ENCODE measurements at places on chromosomes 3 and 15.

GRCh38 chr3:84724877-84725276, 233.9 kb upstream of the CADM2 start:
- no peak for DNase-seq

DNA sequence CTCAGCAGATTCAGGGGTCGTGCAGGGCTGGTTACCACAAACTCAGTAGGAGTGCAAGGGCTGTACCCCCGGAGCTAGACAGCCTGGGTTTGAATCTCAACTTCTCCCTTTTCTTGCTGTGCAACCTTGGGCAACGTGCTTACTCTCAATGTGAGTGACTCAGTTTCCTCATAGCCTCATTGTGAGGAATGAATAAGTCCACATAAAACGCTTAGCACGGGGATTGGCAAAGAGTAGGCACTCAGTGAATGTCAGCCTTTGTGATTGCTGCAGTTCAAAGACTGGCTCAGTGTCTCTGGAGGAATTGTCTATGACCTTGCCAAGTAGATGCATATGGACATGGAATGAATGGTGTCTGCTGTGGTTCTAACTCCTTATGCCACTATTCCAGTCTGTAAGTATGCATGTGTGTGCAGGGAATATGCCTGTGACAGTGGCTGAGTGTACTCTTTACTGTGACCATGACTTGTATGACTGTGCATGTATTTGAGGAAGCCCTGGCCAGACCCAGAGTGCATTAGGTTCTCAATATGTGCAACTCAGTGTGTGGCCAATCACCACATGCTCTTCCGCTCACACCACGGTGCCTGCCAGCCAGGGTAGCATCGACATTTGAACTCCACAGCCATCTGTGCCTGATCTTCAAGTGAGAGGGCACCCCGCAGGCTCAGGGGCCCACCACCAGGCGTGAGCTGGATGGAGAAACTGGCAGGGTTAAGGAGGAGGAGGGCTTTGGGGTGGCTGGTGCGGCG, 900 bp upstream of the HYAL3 start:
- no peak for DNase-seq

DNA sequence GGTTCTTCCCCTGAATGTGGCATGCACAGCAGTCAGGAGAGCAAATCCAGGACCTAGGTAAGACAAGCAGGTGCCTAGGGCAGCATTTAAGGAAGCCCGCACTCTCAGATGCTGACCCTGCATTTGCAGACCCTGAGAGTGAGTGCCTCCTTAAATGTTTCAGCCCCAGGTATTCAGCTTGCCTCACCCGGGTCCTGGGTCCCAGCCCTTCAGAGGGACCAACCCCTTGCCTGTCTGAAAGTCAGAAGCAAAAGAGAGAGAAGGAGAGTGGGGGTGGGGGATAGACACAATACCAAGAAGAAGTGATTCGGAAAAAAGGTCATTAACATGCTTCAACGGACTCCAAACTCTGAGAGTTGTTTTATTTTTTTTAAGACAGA, 75.0 kb downstream of the MEGF11 start:
- no peak for DNase-seq

DNA sequence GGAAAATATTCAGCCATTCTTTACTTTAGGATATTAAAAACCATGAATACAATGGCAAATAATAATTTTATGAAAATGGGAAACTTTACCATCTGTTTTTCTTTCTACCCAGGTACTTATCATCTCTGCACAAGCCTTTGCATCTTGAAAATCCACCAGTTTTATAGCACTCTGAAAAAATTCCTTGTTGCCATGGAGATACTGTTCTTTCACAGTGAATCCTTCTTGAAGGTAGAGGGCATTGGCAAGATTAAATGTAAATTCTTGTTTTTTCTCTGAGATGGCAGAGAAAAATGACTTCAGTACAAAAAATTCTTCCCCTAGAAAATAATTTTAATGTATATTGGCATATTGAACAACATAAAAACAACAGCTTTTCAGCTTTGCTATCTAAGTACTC, 6.9 kb downstream of the SERPINI2 start:
- no peak for DNase-seq

DNA sequence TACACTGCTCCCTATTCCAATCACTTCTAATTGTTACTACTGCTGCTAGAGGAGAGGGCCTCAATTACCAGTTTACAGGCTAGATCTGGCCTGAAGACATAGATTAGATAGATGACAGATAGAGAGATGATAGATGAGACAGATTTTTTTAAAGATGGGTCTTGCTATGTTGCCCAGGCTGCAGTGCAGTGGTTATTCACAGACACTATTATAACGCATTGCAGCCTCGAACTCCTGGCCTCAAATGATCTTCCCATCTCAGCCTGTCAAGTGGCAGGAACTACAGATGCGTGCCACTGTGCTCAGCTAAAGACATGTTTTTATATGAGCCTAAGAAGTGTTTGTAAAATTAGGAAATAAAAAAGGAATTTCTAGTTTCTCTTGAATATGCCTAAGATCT, 6.2 kb downstream of the SLC33A1 start:
- DNase-seq, result no peak

GRCh38 chr3:106332884-106333283, 464.1 kb upstream of the CBLB start:
- DNase-seq, result no peak

- DNase-seq, result no peak
Observed at GRCh38 chr15:33031324-33031821, 163.1 kb downstream of the FMN1 start.

DNA sequence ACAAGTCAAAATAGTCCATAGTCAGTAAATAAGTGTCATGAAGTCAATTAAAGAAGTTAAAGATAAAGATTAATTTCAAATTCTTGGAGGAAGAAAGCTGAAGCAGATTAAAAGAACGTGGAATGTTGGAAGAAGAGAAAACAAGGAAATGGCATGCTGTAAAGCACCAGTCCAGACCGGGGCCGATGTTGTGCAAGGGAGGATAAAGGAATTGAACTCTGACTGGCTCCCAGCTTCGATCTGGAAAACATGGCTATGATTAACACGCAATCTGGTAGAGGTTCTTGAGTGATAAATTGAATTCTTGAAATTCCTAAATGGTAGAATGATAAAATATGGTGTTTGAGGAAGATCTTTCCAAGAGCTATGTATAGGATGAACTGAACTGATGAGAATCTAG, 194.4 kb downstream of the MEIS2 start:
- no peak for DNase-seq

DNA sequence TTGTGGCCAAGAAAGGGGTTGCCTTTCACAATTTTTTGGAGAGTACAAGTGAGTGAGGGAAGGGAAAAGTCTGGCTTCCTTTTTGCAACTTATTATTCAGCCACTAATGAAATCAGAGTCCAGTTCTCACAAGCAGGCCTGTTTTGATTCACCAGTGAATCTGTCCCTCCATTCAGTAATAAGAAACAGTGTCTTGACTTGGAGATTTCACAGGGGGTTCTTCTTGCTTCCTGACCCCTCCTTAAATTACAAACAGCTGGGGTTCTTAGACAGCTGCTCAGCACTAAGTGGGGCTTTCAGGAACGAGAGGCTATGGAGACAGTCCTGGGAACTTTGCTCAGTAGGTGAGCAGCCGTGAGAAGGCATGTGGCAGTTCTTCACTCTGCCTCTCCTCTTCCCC, 24.5 kb downstream of the SEMA3G start:
- no peak for DNase-seq

DNA sequence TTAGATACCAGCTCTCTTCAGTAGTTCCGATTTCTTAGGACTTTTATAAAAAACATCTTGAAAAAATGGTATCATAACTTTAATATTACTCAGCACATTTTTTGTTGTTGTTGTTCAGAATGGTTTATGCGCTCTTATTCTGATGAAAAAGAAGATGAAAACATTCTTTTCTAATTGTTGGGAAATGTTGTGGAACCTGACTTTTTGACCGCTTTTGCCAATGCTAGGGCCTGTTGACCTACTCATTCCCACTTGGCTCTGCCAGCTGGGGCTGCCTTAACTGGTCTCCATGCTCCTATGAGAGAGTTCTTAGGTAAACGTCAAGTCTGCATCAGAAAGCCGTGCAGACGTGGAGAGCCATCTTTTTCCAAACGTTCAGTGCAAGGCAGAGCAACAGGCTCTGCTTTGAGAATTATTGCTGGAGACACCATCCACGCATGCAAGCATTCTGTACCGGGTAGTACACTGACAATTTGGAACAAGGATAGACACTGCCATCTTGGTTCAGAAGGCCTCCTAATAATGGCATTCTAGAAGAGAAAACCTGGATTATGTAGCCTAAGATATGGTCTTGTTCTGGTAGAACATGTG, 176.8 kb downstream of the GHSR start:
- DNase-seq, result no peak

- DNase-seq, result no peak
Observed at GRCh38 chr3:62415312-62415801, 42.0 kb upstream of the FEZF2 start.

Data from NCI-H2107 (cell line).